Spinal cord (tissue), 10 donors: ENCODE measurements at places on chromosomes 1 and 21. TPM values are rescaled to one million over a fixed set of nuclear protein-coding genes. Genes with fewer than 3 reads are reported as not detected.

AJAP1 gene
- total RNA-seq: 25.4 TPM

RNU1-3 gene
- 4,182 TPM for total RNA-seq

GRCh38 chr1:118945489-118945888, 42.7 kb downstream of the TBX15 start:
- no peak for DNase-seq

- no peak for DNase-seq
Observed at GRCh38 chr1:18784482-18784831, 75.0 kb downstream of the TAS1R2 start.

DNA sequence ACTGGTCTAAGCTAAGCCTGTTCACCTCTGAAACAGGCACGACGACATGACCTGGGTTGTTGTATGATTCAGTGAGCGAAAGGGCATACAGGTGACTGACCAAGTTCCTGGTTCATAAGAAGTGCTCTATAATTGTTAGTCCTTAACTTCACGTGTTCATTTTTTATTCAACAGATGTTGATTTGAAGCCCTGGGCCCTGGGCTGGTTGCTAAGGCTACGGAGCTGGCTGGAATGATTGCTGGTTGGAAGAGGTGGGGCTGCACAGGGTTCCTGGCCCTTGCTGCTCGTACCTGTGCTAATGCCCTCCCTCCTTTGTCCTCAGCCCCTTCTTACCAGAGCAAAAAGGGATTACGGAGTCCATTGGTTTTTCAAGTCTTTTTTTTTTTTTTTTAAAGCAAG, 111.3 kb upstream of the CSF3R start:
- no peak for DNase-seq

GRCh38 chr21:34933609-34934335, 115.3 kb downstream of the RUNX1 start:
- no peak for DNase-seq
